Fibroblast of lung (primary cell): ENCODE measurements at places on chromosomes 7 and 10. TPM values are rescaled to one million over a fixed set of nuclear protein-coding genes. Genes with fewer than 3 reads are reported as not detected.

The TMEM273 gene
- polyA plus RNA-seq: 0.18 TPM in 1 of 2 replicates, not detected in the other

The MMD2 gene
- polyA plus RNA-seq: not detected in 2 replicates

The LOXL4 gene
- 39.8 and 75.1 TPM in 2 replicates for polyA plus RNA-seq

The CYP3A4 gene
- polyA plus RNA-seq: not detected in 2 replicates

The ARMC3 gene
- not detected in 2 replicates for polyA plus RNA-seq

The SHTN1 gene
- polyA plus RNA-seq: 1.4 and 1.6 TPM in 2 replicates
